ENCODE measurements at places on chromosomes 11 and 22.
A peak's percentile ranks its signal among the peaks of the same experiment; 100 is the strongest.

DNA sequence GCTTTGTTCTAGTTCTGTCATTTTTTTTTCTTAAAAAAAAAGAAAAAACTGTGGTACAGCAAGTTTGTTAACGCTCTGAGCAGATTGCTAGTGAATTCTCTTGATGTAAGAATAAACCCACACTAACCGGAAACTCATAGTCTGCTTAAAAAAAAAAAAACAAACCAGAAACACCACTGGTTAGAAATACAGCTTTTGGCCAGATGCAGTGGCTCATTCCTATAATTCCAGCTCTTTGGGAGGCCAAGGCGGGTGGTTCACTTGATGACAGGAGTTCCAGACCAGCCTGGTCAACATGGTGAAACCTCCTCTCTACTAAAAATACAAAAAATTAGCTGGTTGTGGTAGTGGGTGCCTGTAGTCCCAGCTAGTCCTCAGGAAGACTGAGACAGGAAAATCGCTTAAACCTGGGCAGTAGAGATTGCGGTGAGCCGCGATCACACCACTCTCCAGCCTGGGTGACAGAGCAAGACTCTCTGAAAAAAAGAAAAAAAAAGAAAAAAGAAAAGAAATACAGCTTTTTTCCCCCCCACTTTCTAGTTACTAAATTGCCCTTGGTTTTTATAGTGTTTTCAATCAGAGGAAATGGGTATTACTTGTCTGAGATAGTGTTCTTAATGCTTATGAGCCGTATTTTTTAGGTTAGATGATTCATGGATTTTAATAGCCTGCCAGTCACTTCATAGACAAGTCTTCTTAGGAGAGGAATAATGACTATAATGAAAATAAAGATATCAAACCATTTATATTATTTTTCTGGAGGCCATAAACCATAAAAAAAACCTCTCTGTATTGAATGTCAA, 222.8 kb downstream of the DDX10 start:
- no peaks in the 10 kb centered on the region for H3K27me3 ChIP-seq
- no peaks in the 10 kb centered on the region for H3K4me1 ChIP-seq
- H3K36me3 ChIP-seq = no peaks in the 10 kb centered on the region
- no peak overlapping the region for H3K27ac ChIP-seq
- DNase-seq = no peak

- DNase-seq = no peak
- no peak overlapping the region for H3K4me3 ChIP-seq
- H3K27ac ChIP-seq = no peak overlapping the region
- H3K36me3 ChIP-seq = no peaks in the 10 kb centered on the region
- H3K27me3 ChIP-seq = no peaks in the 10 kb centered on the region
These were observed 256.8 kb downstream of the INSC start for GRCh38 chr11:15371533-15371932.

GRCh38 chr11:122181372-122181771, 65.4 kb upstream of the BLID start:
- peaks cover 57% of the 10 kb centered on the region for H3K4me1 ChIP-seq
- peak overlapping the region; percentile 67 for H3K27ac ChIP-seq
- H3K4me3 ChIP-seq = no peak overlapping the region
- H3K27me3 ChIP-seq = no peaks in the 10 kb centered on the region

- no peak overlapping the region for H3K4me3 ChIP-seq
- no peak overlapping the region for H3K27ac ChIP-seq
- no peak for DNase-seq
- H3K36me3 ChIP-seq = no peaks in the 10 kb centered on the region
- no peaks in the 10 kb centered on the region for H3K27me3 ChIP-seq
These were observed 154.1 kb downstream of the AASDHPPT start for GRCh38 chr11:106231591-106231990.

GRCh38 chr11:45654231-45655011, 11.0 kb downstream of the CHST1 start:
- DNase-seq = peak; percentile 54
- H3K36me3 ChIP-seq = peaks cover 4% of the 10 kb centered on the region
- H3K4me1 ChIP-seq = peaks cover 52% of the 10 kb centered on the region
- no peaks in the 10 kb centered on the region for H3K27me3 ChIP-seq

DNA sequence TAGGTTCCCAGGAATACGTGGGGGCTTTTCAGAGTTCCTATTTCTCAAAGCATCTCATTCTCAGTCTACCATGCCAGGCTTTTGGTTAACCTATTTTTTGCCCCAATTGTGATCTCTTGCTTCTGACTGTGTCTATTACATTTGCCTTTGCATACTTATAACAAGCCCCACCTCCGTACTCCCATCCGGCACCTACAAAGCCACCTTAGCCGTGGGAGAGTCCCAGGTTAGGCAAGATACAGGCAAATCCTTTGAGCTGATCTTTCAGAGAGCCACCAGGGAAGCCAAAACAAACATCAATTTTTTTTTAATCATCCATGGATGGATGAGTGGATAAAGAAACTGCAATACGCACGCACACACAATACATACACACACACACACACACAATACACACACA, 18.6 kb upstream of the PANX3 start:
- no peaks in the 10 kb centered on the region for H3K27me3 ChIP-seq
- no peak for DNase-seq
- H3K4me1 ChIP-seq = no peaks in the 10 kb centered on the region
- H3K27ac ChIP-seq = no peak overlapping the region

- DNase-seq = no peak
- H3K27me3 ChIP-seq = no peaks in the 10 kb centered on the region
- H3K4me1 ChIP-seq = no peaks in the 10 kb centered on the region
- no peak overlapping the region for H3K4me3 ChIP-seq
- no peak overlapping the region for H3K27ac ChIP-seq
- no peaks in the 10 kb centered on the region for H3K36me3 ChIP-seq
These were observed 806.2 kb upstream of the RAG2 start for GRCh38 chr11:37404231-37404630.

DNA sequence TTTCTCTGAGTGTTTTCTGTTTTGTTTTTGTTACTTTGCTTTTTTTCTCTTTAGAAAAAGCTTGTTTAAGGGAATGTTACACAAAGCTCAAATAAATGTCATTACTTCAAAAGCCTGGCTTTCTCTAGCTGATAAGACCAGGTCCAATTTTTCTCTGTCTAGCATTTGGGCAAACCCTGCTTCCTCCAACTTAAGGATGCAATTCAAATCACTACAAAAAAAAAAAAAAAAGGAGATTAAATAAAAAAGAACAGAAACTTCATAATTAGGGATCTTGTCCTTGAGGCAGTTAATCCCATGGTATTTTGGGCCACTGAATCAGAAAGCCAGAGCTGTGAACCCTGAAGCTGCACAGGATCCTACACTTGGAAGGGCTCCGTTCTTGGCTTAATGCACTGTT, 480.8 kb upstream of the KIRREL3 start:
- no peak overlapping the region for H3K27ac ChIP-seq
- no peak overlapping the region for H3K4me3 ChIP-seq
- H3K4me1 ChIP-seq = no peaks in the 10 kb centered on the region
- H3K36me3 ChIP-seq = no peaks in the 10 kb centered on the region
- no peaks in the 10 kb centered on the region for H3K27me3 ChIP-seq
- no peak for DNase-seq

- H3K27ac ChIP-seq = no peak overlapping the region
- H3K36me3 ChIP-seq = no peaks in the 10 kb centered on the region
- H3K4me1 ChIP-seq = peaks cover 14% of the 10 kb centered on the region
- DNase-seq = no peak
- no peak overlapping the region for H3K4me3 ChIP-seq
These were observed 3.9 kb upstream of the ARHGAP8 start for GRCh38 chr22:44748524-44748923.

DNA sequence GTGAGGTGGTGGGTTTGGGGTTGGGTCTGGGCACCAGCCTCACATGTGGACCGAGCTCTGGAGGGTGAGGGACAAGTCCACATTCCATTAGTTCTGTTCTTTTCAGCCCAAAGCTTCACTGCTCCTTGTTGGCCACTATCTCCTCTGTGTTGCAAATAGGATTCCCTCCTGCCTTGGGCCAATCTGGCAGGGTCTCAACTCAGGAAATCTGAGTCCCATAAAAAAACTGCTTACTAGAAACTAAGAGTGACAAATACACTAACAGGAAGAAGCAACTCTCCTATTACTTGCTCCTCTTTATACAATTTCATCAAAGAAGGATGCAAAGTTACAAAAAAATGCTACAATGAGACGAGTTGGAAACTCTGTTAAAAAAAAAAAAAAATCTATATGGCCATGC, 66.2 kb upstream of the CSNK1E start:
- no peak overlapping the region for H3K4me3 ChIP-seq
- H3K27ac ChIP-seq = no peak overlapping the region
- no peak for DNase-seq

GRCh38 chr11:24679821-24680351, 183.0 kb downstream of the LUZP2 start:
- H3K4me3 ChIP-seq = no peak overlapping the region
- no peak for DNase-seq
- no peaks in the 10 kb centered on the region for H3K4me1 ChIP-seq
- H3K27ac ChIP-seq = no peak overlapping the region
- no peaks in the 10 kb centered on the region for H3K36me3 ChIP-seq

Data from tibial artery (tissue), 4 donors.